Renal cortex interstitium (tissue), 15 donors: ENCODE measurements at places on chromosomes 3 and 15.

- no peak for DNase-seq
These were observed at the start of gene ARPIN for GRCh38 chr15:89912674-89913396. Gene ARPIN, minus strand, starts transcription at chr15:89912952. Its CDS starts 117 bp downstream, at chr15:89912835.

DNA sequence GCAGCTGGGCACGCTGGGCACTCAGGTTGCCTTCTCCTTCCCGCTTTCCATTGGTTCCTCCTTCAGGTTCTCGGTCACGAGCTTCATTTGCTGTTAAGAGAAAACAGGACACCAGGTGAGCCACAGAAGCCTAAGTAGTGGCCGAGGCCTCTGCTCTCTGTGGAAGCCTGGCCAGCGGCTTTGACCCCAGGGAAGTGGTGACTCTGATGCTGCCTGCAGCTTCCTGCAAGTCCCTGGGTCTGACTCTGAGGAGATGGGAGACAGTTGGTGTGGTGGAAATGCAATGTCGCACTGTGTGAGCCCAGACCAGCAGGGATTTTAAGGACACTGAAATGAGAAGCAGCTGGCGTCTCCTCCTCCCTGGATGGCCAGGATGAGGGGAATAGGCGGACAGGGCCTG, 80.5 kb downstream of the SNRK start:
- DNase-seq, result no peak

DNA sequence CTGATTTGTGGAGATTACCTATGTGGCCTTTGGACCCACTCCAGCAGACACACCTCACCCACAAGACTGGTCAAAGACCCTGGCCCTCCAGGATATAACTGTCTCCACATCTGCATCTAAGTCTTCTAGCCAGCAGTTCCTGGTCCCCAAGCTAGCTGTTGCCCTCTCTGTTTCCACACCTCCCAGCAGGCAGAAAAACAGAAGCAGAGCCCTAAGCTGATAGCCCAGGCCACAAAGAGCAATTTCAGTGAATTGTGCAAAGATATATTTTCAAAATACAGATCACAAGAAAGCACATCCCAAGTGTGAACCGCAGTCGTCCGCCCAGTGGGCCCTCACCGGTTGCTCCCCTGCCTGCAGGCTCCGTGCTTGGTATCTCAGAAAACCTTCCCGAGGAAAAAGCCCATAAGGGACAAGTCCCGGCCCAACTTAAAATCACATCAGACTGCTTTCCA, 2.6 kb downstream of the TNIK start:
- DNase-seq, result no peak

DNA sequence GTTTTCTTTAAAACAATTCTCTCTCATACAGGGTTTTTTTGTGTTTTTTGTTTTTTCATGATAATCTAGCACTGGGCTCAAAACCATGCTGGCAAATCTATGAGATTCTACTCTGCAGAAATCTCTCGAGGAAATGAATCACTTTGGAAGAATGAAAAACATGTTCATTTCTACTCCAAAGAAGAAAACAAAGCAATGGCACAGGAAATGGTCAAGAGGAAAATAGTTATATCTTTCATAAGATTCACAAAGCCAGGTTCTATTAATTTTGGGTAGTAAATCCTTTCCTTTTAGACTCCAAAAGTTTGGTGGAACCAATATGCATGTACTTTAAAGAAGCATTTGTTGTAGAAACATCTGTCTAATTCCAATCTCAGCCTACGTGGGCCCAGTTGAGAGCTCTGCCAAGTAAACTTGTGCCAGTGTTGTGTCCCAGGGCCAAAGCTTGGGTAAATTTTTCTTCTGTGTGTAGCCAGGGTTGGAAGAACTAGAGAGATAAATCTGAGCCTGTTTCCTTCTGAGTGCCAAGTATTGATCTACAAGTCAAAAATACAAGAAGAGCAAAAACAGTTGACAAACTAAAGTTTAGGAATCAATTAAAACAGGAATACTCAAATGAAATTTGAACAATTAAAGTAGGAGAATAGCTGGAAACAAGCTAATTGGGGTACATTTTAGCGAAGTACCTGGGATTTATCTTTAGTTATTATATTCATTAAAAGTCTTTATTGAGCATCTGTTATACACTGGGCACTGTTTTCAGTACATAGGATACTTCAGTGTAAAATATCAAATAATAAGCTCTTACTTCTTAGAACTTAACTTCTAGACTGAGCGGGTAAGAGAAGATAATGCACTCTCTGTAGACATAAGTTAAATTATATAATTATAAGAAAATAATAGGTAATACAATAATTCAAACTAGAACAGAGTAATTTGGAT, 657.5 kb upstream of the NECTIN3 start:
- DNase-seq, result no peak

DNA sequence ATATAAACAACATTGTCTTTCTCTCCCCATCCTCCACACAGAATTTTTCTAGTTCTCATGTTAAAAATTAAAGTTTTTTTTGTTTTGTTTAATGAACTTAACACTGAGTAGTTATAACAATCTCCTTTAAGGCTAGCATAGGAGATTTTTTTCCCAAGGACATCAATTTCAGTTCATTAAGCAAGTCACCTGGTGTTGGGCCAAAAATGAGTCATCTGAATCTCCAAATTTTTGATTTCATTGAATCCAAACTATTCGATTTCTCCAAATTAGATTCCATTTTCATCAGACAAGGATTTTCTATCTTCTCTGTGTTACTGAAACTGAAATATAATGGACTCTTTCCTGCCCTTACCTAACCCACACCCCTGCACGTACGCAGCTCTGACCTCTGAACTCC, 631.4 kb upstream of the MDFIC2 start:
- DNase-seq, result no peak
